Activated CD4-positive, alpha-beta T cell treated with anti-CD3 and anti-CD28 coated beads, Interleukin-2, amount 10 ng/mL, durations not matched to agents 7 days and 5 days (primary cell): ENCODE measurements at places on chromosomes 6 and 20.

GRCh38 chr6:24477070-24477469 is 12.3 kb downstream of the GPLD1 start:
- H3K27ac ChIP-seq = no peak overlapping the region
- no peak overlapping the region for H3K4me3 ChIP-seq
- no peaks in the 10 kb centered on the region for H3K4me1 ChIP-seq
- no peaks in the 10 kb centered on the region for H3K36me3 ChIP-seq
- DNase-seq = no peak
- no peaks in the 10 kb centered on the region for H3K27me3 ChIP-seq

DNA sequence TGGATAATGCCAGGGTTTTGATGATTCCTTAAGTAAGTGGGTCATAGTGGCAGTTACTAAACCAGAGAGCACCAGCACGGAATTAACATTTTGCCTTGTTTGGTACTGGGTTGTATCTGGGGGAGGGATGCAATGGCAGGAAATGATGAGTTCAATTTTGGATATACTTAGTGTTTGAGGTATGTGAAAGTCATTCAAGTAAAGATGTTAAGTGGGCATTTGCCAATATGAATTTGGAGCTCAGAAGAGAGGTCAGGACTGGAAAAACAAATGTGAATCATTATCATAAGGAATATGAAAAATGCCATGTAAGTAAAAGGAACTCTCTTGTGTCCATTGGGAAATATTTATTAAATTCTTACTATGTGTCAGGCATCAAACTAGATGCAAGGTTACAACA is 6.2 kb downstream of the PXT1 start:
- no peak overlapping the region for H3K27ac ChIP-seq
- H3K4me3 ChIP-seq = no peak overlapping the region
- H3K27me3 ChIP-seq = peaks cover 7% of the 10 kb centered on the region
- no peaks in the 10 kb centered on the region for H3K36me3 ChIP-seq
- DNase-seq = no peak
- H3K4me1 ChIP-seq = peaks cover 13% of the 10 kb centered on the region

DNA sequence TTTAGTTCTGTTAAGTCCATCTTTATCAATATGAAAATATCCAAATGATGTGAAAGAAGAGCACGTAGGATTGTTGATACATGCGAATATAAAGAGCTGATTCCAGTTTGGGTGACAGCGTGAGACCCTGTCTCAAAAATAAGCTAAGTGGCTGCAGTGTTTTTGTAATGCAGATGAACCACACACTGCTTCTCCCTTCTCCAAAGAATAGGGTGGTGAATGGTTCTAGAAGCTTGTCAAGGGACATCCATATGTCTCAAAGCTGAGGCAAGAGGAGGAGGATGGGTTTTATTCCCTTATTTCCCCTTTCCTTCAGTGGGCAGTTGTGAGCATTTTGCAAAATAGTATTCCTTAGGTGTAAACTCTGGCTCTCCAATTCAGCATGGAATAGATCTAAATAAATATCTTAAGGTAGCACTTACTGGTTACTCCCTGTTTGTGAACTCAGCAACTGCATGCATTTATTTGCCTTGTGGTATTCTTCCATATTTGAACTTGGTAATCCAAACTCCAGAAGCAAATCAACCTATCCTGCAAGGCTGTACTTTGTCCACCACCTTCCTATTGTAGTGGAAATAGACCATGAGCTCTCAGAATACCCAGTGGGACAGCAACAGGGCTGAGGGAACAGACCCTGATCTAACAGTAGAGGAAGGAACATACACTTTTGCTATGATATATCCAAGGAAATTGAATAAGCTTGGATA is 38.0 kb downstream of the XRN2 start:
- no peaks in the 10 kb centered on the region for H3K4me1 ChIP-seq
- H3K27me3 ChIP-seq = no peaks in the 10 kb centered on the region
- no peak overlapping the region for H3K27ac ChIP-seq
- no peak overlapping the region for H3K4me3 ChIP-seq
- no peak for DNase-seq
- H3K36me3 ChIP-seq = peaks cover 51% of the 10 kb centered on the region

DNA sequence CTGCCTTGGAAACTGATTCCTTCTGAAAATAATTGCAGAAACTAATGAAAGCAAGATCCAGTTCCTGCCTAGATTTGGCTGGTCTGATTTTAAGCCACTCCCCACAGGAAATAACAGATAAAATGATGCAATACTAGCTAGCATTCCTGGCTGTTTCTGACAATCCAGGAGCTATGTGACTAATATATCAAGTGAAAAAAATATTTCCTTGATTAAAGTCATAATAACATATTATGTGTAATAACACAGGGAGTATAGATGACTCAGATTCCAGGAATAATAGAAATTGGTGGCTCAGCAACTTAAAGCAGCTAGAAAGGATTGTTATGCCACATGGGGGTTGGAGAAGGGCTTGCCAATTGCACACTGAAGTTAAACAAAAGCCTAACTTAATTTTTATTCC is 182.7 kb upstream of the SALL4 start:
- no peak overlapping the region for H3K4me3 ChIP-seq
- DNase-seq = no peak
- no peaks in the 10 kb centered on the region for H3K36me3 ChIP-seq
- no peak overlapping the region for H3K27ac ChIP-seq
- no peaks in the 10 kb centered on the region for H3K27me3 ChIP-seq

GRCh38 chr6:161353208-161353613 is 79.3 kb upstream of the AGPAT4 start:
- no peaks in the 10 kb centered on the region for H3K36me3 ChIP-seq
- H3K27me3 ChIP-seq = no peaks in the 10 kb centered on the region
- H3K27ac ChIP-seq = no peak overlapping the region
- H3K4me1 ChIP-seq = peaks cover 12% of the 10 kb centered on the region

DNA sequence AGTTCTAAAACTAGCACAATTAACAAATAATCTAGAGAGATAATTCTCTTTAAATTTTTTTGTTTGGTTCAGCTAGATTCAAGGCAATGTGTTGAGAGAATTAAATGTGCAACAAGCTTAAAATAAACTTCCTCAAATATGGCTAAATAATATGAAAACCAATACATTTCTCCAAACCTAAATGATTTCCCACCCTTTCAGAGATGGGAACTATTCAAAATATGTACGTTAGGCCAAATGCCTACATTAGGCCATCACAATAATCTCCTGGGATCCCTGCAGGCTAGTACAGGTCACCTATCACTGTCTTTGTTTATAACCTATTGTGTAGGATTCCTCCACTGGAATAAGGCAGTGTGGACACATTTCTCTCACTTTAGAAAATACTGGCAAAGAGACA is 1.7 kb downstream of the FAXC start:
- no peak overlapping the region for H3K4me3 ChIP-seq
- no peak for DNase-seq
- H3K27ac ChIP-seq = no peak overlapping the region

DNA sequence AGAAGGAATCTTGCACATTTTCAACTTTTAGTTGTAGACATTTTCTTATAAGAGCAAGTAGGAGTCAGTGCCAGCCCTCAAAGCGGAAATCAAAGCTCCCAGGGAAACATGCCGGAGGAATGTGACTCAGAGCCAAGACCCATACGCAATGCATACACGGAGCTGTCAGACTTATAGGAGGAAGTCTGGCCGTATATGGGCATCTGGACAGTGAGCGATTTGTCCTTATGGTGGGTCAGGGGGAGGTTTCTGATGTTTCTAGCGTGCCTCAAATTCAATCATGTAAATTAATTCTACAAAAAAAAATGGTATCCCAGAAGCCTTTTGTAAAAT is 3.6 kb upstream of the CCN2 start:
- no peaks in the 10 kb centered on the region for H3K36me3 ChIP-seq
- peaks cover 45% of the 10 kb centered on the region for H3K27me3 ChIP-seq
- no peak for DNase-seq
- H3K4me1 ChIP-seq = peaks cover 6% of the 10 kb centered on the region

DNA sequence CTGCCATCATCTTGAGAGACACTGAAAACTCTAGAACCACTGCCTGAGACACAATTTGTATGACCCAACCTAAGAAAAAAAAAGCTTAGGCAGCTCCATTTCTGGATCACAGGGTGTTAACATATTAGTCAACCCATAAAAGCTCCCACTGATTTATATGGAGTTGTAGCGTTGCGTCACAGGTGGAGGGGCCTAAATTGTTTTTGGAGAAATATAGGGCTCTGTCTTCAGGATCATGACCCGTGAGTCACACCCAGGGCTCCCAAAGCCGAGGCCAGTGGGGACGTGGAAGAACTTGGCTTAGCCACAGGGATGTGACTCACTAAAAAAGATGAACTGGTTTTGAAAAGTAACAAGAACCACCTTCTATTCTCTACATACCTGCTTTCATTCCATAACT is 116.5 kb upstream of the BMP2 start:
- no peak overlapping the region for H3K4me3 ChIP-seq
- DNase-seq = no peak
- H3K27me3 ChIP-seq = no peaks in the 10 kb centered on the region
- no peak overlapping the region for H3K27ac ChIP-seq
- H3K4me1 ChIP-seq = no peaks in the 10 kb centered on the region
- no peaks in the 10 kb centered on the region for H3K36me3 ChIP-seq

DNA sequence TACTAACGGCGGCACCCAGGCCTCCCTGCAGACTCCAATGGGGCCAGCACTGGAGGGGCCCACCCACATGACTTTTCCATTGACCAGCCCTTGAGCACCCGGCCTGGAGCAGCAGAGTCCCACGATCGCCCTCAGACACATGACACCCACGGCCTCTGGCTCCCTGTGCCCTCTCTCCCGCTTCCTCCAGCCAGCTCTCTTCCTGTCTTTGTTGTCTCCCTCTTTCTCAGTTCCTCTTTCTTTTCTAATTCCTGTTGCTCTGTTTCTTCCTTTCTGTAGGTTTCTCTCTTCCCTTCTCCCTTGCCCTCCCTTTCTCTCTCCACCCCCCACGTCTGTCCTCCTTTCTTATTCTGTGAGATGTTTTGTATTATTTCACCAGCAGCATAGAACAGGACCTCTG is 26.1 kb upstream of the FANCE start:
- no peak for DNase-seq
- peak overlapping the region; percentile 64 for H3K27ac ChIP-seq
- H3K36me3 ChIP-seq = peaks cover 47% of the 10 kb centered on the region
- H3K27me3 ChIP-seq = no peaks in the 10 kb centered on the region
- H3K4me1 ChIP-seq = peaks cover 7% of the 10 kb centered on the region

- no peak overlapping the region for H3K4me3 ChIP-seq
- H3K27ac ChIP-seq = no peak overlapping the region
- no peak for DNase-seq
Observed at GRCh38 chr6:20286968-20287565, 74.8 kb upstream of the MBOAT1 start.

DNA sequence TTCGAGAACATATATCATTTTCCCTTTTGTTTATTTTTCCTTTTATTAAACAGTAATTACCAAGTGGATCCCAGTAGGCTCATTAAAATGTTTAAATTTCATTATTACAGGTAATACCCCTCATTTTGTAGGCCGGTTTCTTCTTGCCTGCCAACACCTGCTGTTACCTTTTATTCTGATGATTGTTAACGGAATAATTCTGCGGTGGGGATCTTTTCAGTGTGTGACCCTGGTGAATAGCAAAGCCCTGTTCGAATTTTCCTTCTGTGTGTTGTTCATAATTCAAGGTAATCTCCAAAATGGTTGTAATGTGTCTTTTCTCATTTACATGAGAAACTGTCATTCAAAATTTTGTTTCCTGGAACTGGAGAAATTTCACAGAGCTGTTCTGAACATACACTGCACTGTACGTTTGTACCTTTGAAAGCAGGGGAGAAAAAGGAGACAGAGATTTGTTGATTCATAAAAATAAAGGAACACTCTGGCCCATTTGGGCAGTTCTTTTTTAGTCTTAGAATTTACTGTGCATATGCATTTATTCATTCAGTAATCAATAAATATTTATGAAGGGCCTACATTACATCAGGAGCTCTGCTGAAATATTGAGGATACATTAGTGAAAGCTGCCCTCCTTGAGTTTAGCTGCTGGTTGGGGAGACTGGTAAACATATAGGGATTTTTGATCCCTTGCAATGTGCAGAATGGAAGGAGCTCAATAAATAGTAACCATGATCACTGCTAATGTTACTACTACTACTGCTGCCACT is 502.0 kb downstream of the QKI start:
- no peak overlapping the region for H3K27ac ChIP-seq
- DNase-seq = no peak
- H3K4me1 ChIP-seq = no peaks in the 10 kb centered on the region
- no peak overlapping the region for H3K4me3 ChIP-seq

DNA sequence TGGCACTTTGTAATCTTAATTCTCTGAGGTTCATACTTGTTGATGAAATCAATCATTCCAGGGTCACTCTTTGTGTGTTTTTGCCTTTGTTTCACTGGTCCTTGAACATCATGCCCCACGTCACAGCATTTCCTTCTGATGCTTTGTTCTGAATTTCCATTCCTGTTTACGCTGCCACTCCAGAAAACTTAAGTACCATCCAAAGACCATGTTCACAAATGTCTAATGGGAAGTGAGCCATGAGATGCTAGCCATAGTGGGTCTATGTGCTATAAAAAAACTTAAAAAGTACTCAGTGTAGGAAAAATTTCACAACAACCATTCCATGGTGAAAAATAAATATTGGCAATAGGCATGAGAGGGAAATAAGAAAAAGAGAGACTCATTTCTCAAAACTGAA is 232.0 kb downstream of the IBTK start:
- no peaks in the 10 kb centered on the region for H3K36me3 ChIP-seq
- peaks cover 2% of the 10 kb centered on the region for H3K27me3 ChIP-seq
- H3K4me1 ChIP-seq = no peaks in the 10 kb centered on the region
- H3K4me3 ChIP-seq = no peak overlapping the region
- no peak for DNase-seq

GRCh38 chr20:17643531-17644188 is 38.4 kb downstream of the RRBP1 start:
- peaks cover 4% of the 10 kb centered on the region for H3K36me3 ChIP-seq
- no peak overlapping the region for H3K4me3 ChIP-seq
- no peaks in the 10 kb centered on the region for H3K27me3 ChIP-seq
- no peaks in the 10 kb centered on the region for H3K4me1 ChIP-seq

- no peaks in the 10 kb centered on the region for H3K36me3 ChIP-seq
- H3K4me1 ChIP-seq = peaks cover 17% of the 10 kb centered on the region
- H3K4me3 ChIP-seq = no peak overlapping the region
- no peak for DNase-seq
- H3K27ac ChIP-seq = no peak overlapping the region
Observed at GRCh38 chr6:20712011-20712410, 177.8 kb downstream of the CDKAL1 start.

DNA sequence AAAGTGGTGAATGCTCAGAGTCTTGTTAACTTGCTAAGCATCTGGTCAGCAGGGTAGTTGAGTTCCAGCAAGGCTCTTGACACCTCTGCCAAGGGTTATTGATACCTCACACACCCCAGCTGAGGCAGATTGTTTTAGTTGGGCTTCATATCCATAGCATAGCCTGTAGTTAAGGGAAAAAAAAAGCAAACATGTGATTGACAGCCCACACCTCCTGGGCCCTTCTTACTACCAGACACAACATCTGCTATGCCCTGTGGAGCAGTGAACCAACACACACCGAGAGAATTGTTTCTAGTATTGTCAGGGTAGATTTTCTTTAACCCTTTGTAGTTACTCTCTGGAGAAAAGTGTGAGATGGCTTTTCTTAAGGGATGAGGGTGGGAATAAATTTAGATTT is 697.0 kb upstream of the POU3F2 start:
- H3K27ac ChIP-seq = no peak overlapping the region
- DNase-seq = no peak
- no peak overlapping the region for H3K4me3 ChIP-seq
- H3K4me1 ChIP-seq = no peaks in the 10 kb centered on the region

- H3K4me3 ChIP-seq = no peak overlapping the region
- peaks cover 1% of the 10 kb centered on the region for H3K27me3 ChIP-seq
- no peaks in the 10 kb centered on the region for H3K4me1 ChIP-seq
- H3K27ac ChIP-seq = no peak overlapping the region
- DNase-seq = no peak
Observed at GRCh38 chr6:43909474-43910148, 139.6 kb downstream of the VEGFA start.
